Activated naive CD8-positive, alpha-beta T cell treated with anti-CD3 and anti-CD28 coated beads for 36 hours (primary cell): ENCODE measurements at places on chromosomes 13 and 19.

- H3K27me3 ChIP-seq: no peaks in the 10 kb centered on the region
- H3K36me3 ChIP-seq: peaks cover 9% of the 10 kb centered on the region
- no peak overlapping the region for H3K4me3 ChIP-seq
- no peak overlapping the region for H3K27ac ChIP-seq
Measured at GRCh38 chr13:114134944-114135610, 2.7 kb upstream of the RASA3 start.

DNA sequence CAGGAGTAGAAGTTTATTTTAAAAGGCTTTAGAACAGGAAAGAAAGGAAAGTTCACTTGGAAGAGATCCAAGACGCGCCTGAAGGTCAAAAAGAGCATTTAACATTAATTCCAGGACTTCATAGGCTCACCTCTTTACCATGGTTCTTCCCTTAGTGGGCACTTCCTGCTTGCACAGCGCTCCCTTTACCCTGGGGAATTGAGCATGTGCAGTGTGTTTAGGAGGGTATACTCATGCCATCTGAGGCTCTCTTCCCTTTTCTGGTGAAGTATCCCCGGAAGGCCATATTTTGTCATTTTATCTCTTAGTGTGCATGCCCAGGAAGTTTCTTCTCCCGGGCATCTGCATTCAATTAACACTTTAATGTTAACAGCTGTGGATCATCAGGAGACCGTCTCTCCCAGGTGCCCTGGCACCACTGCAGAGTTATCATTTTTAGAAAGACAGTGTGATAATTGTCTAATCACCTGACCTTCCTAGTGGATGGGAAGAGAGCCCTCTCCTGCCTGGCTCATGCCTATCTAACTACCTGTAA lies 66.1 kb upstream of the ABCC4 start:
- no peaks in the 10 kb centered on the region for H3K4me1 ChIP-seq
- no peaks in the 10 kb centered on the region for H3K36me3 ChIP-seq
- H3K4me3 ChIP-seq: no peak overlapping the region
- H3K27me3 ChIP-seq: no peaks in the 10 kb centered on the region

GRCh38 chr19:18234194-18234593 lies 8.0 kb upstream of the PDE4C start:
- no peak overlapping the region for H3K4me3 ChIP-seq
- peaks cover 3% of the 10 kb centered on the region for H3K36me3 ChIP-seq
- peaks cover 14% of the 10 kb centered on the region for H3K4me1 ChIP-seq

- peaks cover 10% of the 10 kb centered on the region for H3K4me1 ChIP-seq
- DNase-seq: no peak
- no peak overlapping the region for H3K4me3 ChIP-seq
- no peaks in the 10 kb centered on the region for H3K36me3 ChIP-seq
- peaks cover 6% of the 10 kb centered on the region for H3K27me3 ChIP-seq
Measured at GRCh38 chr19:35049456-35049855, 7.9 kb downstream of the HPN start.

DNA sequence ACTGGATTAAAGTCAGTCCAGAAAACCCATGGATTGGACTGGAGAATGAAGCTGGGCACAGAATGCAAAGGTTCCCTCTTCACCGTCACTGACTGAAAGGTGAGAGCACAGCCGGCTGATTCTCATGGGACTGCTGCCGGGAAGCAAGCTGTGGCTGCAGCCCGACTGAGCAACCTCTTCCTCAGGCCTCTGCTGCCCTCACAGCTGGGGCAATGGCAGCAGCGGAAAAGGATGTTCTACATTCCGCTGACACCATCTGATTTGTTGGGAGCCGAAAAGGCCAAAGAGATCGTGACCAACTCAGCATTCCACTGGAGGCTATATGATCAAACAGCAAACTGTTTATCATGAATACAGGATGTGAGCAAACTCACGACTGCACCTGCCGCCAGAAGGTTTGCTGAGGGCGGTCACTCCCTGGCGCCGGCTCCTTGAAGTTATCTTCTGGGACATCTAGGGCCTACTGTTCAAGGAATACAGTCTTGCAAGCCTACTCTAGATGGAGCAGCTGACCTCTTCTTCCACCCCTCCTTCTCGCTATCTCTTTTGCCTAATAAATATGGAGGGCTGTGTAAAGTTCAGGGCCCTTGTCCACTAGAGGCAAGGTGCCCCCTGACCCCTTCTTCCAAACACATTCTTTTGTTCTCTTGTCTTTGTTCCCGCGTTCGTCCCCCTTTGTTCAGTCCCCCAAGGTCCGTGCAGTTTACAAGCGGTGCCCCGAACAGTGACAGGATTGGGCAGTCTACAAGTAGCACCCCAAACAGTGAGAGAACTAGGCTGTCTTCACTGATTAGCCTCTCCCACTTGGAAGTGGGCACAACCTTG lies 19.6 kb upstream of the SIGLEC6 start:
- DNase-seq: no peak
- no peaks in the 10 kb centered on the region for H3K36me3 ChIP-seq
- H3K27ac ChIP-seq: no peak overlapping the region
- peaks cover 13% of the 10 kb centered on the region for H3K4me1 ChIP-seq

- peaks cover 3% of the 10 kb centered on the region for H3K36me3 ChIP-seq
- no peak overlapping the region for H3K4me3 ChIP-seq
- no peak for DNase-seq
- H3K27ac ChIP-seq: no peak overlapping the region
- no peaks in the 10 kb centered on the region for H3K27me3 ChIP-seq
Measured at GRCh38 chr13:39768962-39769361, 113.5 kb downstream of the COG6 start.

GRCh38 chr13:105232439-105232838 lies 1303.0 kb downstream of the EFNB2 start:
- H3K36me3 ChIP-seq: no peaks in the 10 kb centered on the region
- no peak overlapping the region for H3K27ac ChIP-seq
- DNase-seq: no peak
- no peak overlapping the region for H3K4me3 ChIP-seq

- DNase-seq: peak; percentile 71
- no peaks in the 10 kb centered on the region for H3K27me3 ChIP-seq
- peak overlapping the region; percentile 74 for H3K4me3 ChIP-seq
- H3K27ac ChIP-seq: peak overlapping the region; percentile 87
- H3K36me3 ChIP-seq: peaks cover 31% of the 10 kb centered on the region
Measured at GRCh38 chr19:12796146-12797071, 5.1 kb downstream of the JUNB start.

- peak overlapping the region; percentile 98 for H3K4me3 ChIP-seq
- H3K36me3 ChIP-seq: peaks cover 73% of the 10 kb centered on the region
- no peak for DNase-seq
Measured at GRCh38 chr19:58304748-58305064, 471 bp upstream of the ERVK3-1 start.
